ENCODE measurements at places on chromosomes 11 and 22. TPM values are rescaled to one million over a fixed set of nuclear protein-coding genes. Genes with fewer than 3 reads are reported as not detected.

DNA sequence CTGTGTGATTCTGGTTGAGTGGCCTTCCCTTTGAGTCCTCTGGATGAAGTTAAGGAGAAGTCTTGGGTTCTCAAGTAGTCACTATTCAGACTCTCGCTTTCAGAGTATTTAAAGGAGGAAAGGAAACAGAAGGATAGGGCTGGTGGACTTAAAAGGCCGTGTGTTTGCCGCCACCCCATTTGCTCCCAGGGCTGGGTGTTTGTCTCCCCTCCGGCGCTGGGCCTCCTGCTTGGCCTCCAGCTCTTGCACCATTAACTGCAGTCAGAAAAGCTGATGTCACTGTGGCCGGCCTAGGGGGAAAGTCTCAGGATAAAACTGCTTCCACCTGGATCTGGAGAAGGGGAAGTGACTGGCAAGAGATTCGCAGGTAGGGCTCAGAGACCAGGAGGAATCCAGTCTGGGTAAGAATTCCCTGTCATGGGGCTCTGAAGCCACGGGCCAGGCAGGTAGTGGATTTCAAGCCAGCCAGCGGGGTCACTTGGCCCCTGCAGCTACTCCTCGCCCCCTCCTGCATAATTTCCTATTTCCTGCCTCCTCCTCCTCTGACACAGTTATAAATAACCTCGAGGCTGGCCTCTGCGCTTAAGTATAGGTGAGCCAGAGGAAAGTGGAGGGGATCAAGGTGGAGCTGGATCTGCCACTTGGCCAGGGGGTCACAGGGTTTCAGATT lies 17.1 kb downstream of the TIMP3 start:
- DNase-seq = no peak

GRCh38 chr22:37146051-37146385 lies 3.7 kb downstream of the IL2RB start:
- DNase-seq = no peak

GRCh38 chr22:39219071-39220039 lies 25.4 kb downstream of the PDGFB start:
- no peak for DNase-seq

The ARHGAP8 gene
- 0.97 TPM for total RNA-seq

GRCh38 chr11:12890476-12890875 lies 118.6 kb upstream of the RASSF10 start:
- DNase-seq = no peak

GRCh38 chr11:20618083-20618482 lies 18.7 kb downstream of the SLC6A5 start:
- no peak for DNase-seq

The YPEL4 gene
- 0.43 TPM for total RNA-seq

- peak; percentile 73 for DNase-seq
Measured at GRCh38 chr11:44950625-44951476, at the start of gene TP53I11. Gene TP53I11, minus strand, starts transcription at chr11:44950883. Its CDS starts 12,548 bp downstream, at chr11:44938335.

DNA sequence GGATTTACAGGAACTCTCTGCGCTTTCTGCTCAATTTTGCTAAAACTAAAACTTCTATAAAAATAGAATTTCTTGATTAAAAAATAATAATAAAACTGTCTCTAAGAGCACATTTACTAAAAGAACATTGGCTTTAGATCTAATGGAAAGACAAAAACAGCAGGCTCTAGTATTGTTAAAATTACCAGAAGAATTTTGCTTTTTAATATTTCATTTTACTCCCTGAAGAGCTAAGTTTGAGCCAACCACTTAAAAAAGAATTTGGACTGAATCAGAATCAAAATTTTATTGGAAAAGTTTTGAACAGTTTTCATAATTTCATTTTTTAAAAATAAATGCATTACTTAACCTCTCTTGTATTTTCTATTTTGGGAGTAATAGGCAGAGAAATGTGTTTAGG lies 107.3 kb downstream of the BBOX1 start:
- DNase-seq = no peak

DNA sequence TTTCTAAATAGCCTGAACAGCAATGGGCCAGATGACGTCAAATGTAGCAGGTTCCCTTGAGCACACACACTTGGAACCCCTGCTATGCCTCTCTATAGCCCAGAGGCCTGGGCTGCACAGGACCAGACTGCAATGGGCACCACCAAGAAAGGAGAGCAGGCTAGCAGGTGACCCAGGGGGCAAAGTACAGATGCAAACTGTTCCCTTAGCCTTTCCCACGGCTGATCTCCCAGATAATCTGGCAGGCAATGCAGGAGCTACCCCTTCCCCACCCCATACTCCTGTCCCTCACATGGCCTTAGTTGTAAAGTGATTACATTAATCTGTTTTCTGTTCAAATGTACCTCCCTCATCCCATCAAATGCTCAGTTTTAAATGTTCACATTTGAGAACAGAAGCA lies 41.3 kb downstream of the SMCO4 start:
- DNase-seq = no peak

The MB gene
- not detected for total RNA-seq

The APOBEC3B gene
- 2.2 TPM for total RNA-seq

DNA sequence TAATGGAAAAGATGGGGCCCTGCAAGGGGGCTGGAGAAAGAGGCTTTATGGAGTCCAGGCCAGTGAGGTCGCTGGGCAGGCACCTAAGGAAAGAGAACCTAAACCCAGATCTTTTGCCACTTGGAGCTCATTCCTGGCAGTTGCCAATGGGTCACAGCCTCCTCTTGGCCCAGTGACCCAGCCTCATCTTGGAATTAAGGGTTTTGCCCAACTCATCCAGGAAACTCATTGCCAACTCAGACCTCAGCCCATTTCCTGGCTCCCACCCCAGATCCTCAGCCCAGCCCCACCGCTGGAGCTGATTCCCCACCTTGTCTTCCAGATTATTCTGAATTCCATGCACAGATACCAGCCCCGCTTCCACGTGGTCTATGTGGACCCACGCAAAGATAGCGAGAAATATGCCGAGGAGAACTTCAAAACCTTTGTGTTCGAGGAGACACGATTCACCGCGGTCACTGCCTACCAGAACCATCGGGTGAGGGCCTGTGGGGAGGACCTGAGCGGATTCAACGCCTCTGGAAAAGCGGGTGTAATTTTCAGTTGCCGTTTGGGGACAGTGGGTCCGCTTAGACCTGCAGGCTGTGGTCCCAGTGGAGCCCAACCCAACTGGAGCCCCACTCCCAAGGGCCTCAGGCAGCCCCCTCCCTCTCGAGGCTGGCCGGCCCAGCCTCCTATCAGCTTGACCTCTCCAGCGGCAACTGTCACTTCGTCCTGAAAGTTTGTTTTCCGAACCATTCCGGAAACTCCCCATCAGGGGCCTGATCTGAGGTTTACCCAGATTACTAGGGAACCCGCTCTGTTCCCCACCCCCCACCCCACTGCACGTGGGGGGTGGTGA lies 4.3 kb downstream of the TBX1 start:
- no peak for DNase-seq

- DNase-seq = peak; percentile 80
Measured at GRCh38 chr22:42931421-42932196, 74.5 kb upstream of the ARFGAP3 start.

The ZNF70 gene
- 7.8 TPM for total RNA-seq

The KRTAP5-2 gene
- not detected for total RNA-seq
